ENCODE measurements at places on chromosomes 11 and 22. TPM values are rescaled to one million over a fixed set of nuclear protein-coding genes. Genes with fewer than 3 reads are reported as not detected.

Gene ANO5
- total RNA-seq = 94.3 TPM

GRCh38 chr22:27311698-27312550, 489.6 kb downstream of the MN1 start:
- DNase-seq = no peak
- H3K4me1 ChIP-seq = peaks cover 20% of the 10 kb centered on the region

Gene C11orf87
- total RNA-seq = not detected

Gene PRRG4
- total RNA-seq = 1.4 TPM

- H3K36me3 ChIP-seq = peaks cover 31% of the 10 kb centered on the region
- H3K4me3 ChIP-seq = no peak overlapping the region
Observed at GRCh38 chr22:25929321-25929878, 187.4 kb downstream of the MYO18B start.

GRCh38 chr22:39205344-39206021, 39.3 kb downstream of the PDGFB start:
- no peak overlapping the region for H3K27ac ChIP-seq
- H3K4me1 ChIP-seq = no peaks in the 10 kb centered on the region

GRCh38 chr11:113994077-113994954, 19.4 kb downstream of the HTR3A start:
- DNase-seq = no peak
- no peaks in the 10 kb centered on the region for H3K27me3 ChIP-seq
- no peak overlapping the region for H3K4me3 ChIP-seq
- H3K36me3 ChIP-seq = no peaks in the 10 kb centered on the region

DNA sequence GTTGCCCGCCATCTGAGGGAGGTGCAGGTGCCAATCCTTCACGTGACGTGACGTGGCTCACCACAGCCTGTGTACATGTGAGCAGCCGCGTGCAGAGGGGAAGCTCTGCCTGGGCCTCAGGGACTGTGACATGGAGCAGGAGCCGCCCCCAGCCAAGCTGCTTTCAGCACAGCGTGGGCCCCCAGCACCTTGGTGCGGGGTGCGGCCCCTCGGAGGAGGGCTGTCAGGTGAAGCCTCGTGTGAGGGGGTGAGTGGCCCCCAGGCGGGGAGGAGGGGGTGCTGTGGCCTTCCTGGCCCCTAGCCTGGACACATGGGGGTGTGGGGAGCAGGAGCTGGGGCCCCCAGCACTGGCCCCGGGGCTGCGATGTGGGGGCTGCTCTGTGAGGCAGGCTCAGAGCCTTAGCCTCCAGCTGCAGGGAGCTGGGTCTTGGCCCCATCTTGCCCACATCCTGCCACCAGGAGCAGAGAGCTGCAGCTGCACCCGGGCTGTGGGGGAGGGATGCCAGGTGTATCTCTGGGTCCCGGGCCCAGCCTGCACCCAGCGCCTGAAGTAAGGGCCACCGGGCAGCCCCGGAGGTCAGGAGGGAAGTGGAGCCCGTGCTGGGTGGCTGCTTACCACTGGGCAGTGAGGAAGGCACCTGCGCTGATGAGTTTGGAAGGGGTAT, at the start of gene ADORA2A:
Gene ADORA2A (plus strand): TSS at position 100 of the 665 bp plus-strand sequence. CDS start 5,806 bp downstream, outside the sequence.
- no peak within 1 kb of the TSS for H3K27ac ChIP-seq
- H3K4me1 ChIP-seq = no peaks in the 10 kb centered on the region
- no peak within 1 kb of the TSS for H3K4me3 ChIP-seq
- no peak for DNase-seq
- H3K27me3 ChIP-seq = no peaks in the 10 kb centered on the region

- no peak for DNase-seq
- no peaks in the 10 kb centered on the region for H3K27me3 ChIP-seq
- H3K4me1 ChIP-seq = peaks cover 54% of the 10 kb centered on the region
- no peaks in the 10 kb centered on the region for H3K36me3 ChIP-seq
- peak overlapping the region; percentile 31 for H3K27ac ChIP-seq
Observed at GRCh38 chr22:46776876-46777608, 14.6 kb downstream of the TBC1D22A start.

GRCh38 chr22:49035818-49036457, 791.7 kb downstream of the BRD1 start:
- no peaks in the 10 kb centered on the region for H3K4me1 ChIP-seq
- no peaks in the 10 kb centered on the region for H3K36me3 ChIP-seq
- no peak for DNase-seq

- no peak overlapping the region for H3K4me3 ChIP-seq
- no peaks in the 10 kb centered on the region for H3K27me3 ChIP-seq
- no peak for DNase-seq
- H3K27ac ChIP-seq = no peak overlapping the region
- no peaks in the 10 kb centered on the region for H3K4me1 ChIP-seq
- H3K36me3 ChIP-seq = peaks cover 21% of the 10 kb centered on the region
Observed at GRCh38 chr11:655036-655726, 18.1 kb downstream of the DRD4 start.

Gene DDIAS
- total RNA-seq = 0.55 TPM

Gene PKP3
- 1.0 TPM for total RNA-seq

GRCh38 chr22:25992331-25992730, 176.9 kb upstream of the SEZ6L start:
- no peaks in the 10 kb centered on the region for H3K4me1 ChIP-seq
- peaks cover 41% of the 10 kb centered on the region for H3K36me3 ChIP-seq
- no peak overlapping the region for H3K27ac ChIP-seq
- H3K27me3 ChIP-seq = no peaks in the 10 kb centered on the region
- no peak overlapping the region for H3K4me3 ChIP-seq
- DNase-seq = no peak

DNA sequence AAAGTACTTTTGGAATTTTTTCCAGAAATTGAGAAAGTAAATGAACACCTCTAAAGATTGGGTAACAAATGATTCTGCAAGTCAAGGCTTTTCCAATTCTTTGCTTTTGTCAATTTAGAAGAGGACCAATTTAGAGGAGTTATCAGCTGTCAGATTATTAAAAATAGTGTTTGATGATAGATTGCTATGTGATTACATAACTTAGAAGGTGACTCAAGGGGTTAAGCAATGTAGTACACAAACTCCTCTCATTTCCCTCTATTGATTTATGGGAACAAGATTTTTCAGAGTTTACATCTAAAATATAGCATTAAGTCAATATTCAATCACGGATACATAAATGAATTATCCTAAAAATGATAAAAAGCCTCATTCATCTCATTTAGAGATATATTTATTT, 70.3 kb downstream of the INSC start:
- H3K4me3 ChIP-seq = no peak overlapping the region
- no peaks in the 10 kb centered on the region for H3K27me3 ChIP-seq
- H3K27ac ChIP-seq = no peak overlapping the region
- no peaks in the 10 kb centered on the region for H3K36me3 ChIP-seq
- no peak for DNase-seq

Gene VSIG10L2
- total RNA-seq = not detected

DNA sequence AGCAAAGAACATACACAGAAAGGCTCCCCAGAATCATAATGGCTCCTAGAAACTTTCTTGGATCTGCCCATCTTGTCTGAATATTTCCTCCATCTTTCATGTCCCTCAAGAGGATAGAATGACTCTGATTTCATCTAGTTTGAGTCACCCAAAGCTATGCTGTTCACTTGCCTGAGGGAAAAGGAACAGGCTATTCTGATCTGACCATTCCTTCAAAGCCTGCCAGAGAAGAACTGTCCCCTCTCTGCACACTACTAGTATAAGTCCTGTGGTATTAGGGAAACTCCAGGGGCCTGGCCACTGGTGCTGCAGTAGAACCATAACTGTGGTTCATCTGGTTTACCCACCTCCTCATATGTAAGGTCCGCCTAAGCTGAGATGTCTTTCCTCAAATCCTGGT, 2.4 kb upstream of the PATE1 start:
- H3K27me3 ChIP-seq = no peaks in the 10 kb centered on the region
- DNase-seq = no peak
- H3K4me3 ChIP-seq = no peak overlapping the region

Gene APLNR
- total RNA-seq = 13.6 TPM

Gene JHY
- total RNA-seq = 3.5 TPM

DNA sequence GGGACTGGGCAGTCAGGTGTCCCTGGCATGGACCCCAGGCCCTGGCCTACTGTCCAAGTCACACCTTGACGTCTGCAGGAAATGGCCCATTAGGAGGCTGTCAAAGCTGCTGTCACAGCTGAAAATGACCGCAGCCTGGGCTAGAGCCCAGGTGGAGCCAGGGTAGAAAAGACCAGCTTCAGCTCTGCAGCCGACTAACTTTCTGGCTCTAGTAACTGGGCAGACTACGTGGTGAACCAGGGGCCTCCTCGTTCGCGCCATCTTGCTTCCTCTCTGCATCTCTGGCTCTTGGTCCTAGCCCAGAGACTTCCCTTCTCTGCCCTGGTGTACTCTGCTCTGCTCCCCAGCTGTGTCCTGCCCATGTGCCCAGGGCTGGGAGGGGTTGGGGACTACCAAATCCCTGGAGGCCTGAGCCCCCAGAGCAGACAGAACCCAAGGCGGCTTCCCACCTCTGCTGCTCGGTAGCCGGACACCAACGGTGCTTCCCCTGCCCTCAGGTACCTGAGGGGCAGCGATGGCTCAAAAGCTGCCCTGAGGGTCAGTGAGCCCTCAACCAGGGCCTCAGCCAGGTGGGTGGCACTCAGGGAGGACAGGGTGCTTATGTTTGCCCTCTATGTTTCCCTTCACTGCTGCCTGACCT, 19.7 kb downstream of the SART1 start:
- DNase-seq = no peak
- H3K4me3 ChIP-seq = no peak overlapping the region
- no peak overlapping the region for H3K27ac ChIP-seq

DNA sequence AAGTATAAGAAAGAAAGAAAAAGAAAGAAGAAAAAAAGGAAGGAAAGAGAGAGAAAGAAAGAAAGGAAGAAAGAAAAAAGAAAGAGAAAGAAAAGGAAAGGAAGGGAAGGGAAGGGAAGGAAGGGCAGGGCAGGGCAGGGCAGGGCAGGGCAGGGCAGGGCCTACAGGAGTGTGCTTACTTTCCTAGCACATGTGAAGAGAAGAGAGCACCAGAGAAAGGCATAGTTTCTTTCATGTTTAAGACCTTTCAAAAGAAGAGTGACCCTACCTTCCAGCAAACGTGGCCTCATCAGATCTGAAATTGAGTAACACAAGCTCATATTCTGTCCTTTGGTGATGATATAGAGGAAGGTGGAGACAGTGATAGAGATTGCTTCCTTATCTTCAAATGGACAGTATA, 899.3 kb upstream of the RAG2 start:
- H3K27ac ChIP-seq = no peak overlapping the region
- H3K36me3 ChIP-seq = no peaks in the 10 kb centered on the region
- DNase-seq = no peak

- no peaks in the 10 kb centered on the region for H3K36me3 ChIP-seq
- H3K27ac ChIP-seq = no peak overlapping the region
- H3K27me3 ChIP-seq = no peaks in the 10 kb centered on the region
- DNase-seq = no peak
- H3K4me3 ChIP-seq = no peak overlapping the region
Observed at GRCh38 chr11:83611031-83611430, 324.9 kb upstream of the CCDC90B start.

Gene APOL5
- total RNA-seq = not detected

Gene ANO1
- 10.2 TPM for total RNA-seq

Gene HDHD5
- 33.1 TPM for total RNA-seq

Gene DDX6
- 71.9 TPM for total RNA-seq

DNA sequence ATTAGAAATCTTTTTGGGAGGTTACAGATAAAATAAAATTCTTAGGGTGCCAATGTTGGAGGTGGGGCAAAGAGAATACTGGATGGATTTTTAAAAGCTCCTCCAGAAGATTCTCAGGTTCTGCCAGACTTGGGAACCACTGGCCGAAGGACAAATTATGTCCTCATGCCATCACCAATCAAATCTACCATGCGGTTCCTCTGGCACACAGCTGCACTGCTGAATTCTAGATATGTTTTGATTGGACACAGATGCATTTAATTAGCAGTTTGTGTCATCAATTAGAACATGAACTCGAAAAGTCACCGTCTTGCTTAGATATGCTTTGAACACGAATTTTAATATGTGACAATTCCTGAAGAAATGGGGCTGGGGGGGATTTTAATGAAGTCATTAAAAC, 1269.2 kb downstream of the LRRC4C start:
- H3K36me3 ChIP-seq = no peaks in the 10 kb centered on the region
- H3K4me3 ChIP-seq = no peak overlapping the region
- no peak overlapping the region for H3K27ac ChIP-seq
- H3K4me1 ChIP-seq = no peaks in the 10 kb centered on the region

GRCh38 chr11:12783765-12784164, 109.5 kb downstream of the TEAD1 start:
- DNase-seq = no peak

DNA sequence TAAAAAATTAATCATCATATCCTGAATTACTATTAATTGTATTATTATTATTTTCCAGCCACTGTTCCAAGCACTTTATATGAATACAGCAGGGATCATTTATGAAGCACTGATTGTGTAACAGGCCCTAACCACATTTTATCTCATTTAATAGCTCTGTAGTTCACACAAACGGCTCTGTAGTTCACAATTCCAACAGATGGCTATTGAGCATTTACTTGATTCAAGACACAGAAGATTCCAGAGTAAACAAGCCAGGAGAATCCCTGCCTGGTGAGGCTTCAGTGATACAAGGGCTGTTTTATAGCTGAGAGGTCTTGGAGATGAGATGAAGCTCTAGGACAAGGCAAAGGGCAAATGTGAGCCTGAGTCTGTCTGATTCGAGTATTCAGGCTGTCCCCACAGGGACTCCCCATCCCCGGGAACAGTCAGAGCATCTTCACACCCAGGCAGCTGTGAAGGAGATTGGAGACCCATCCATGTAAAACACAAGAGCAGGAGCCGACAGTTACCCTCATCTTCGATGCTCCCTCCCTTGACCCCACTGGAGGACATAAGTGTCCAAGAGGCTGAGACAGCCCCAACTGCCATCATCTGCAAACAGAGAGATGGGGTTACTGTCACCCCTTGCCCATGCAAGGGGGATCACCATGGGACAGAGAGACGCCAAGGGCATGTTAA, 222.5 kb downstream of the MN1 start:
- no peaks in the 10 kb centered on the region for H3K27me3 ChIP-seq
- no peaks in the 10 kb centered on the region for H3K36me3 ChIP-seq
- no peak overlapping the region for H3K4me3 ChIP-seq
- no peak for DNase-seq

Gene TANGO2
- total RNA-seq = 101 TPM

Gene OR10A2
- total RNA-seq = not detected

- no peaks in the 10 kb centered on the region for H3K36me3 ChIP-seq
- no peaks in the 10 kb centered on the region for H3K27me3 ChIP-seq
- DNase-seq = no peak
- no peak overlapping the region for H3K27ac ChIP-seq
- no peak overlapping the region for H3K4me3 ChIP-seq
- H3K4me1 ChIP-seq = no peaks in the 10 kb centered on the region
Observed at GRCh38 chr11:122516686-122517085, 138.8 kb upstream of the UBASH3B start.

GRCh38 chr11:84419616-84420015, 1133.4 kb upstream of the CCDC90B start:
- no peaks in the 10 kb centered on the region for H3K27me3 ChIP-seq
- no peaks in the 10 kb centered on the region for H3K4me1 ChIP-seq
- H3K36me3 ChIP-seq = no peaks in the 10 kb centered on the region
- H3K4me3 ChIP-seq = no peak overlapping the region
- no peak overlapping the region for H3K27ac ChIP-seq
